ENCODE measurements at places on chromosomes 5 and 9. TPM values are rescaled to one million over a fixed set of nuclear protein-coding genes. Genes with fewer than 3 reads are reported as not detected.

- no peak for DNase-seq
Measured at GRCh38 chr9:125608489-125609224, 98.4 kb downstream of the MAPKAP1 start.

GRCh38 chr5:16617274-16617968 lies 624 bp upstream of the RETREG1 start:
- DNase-seq = no peak

DNA sequence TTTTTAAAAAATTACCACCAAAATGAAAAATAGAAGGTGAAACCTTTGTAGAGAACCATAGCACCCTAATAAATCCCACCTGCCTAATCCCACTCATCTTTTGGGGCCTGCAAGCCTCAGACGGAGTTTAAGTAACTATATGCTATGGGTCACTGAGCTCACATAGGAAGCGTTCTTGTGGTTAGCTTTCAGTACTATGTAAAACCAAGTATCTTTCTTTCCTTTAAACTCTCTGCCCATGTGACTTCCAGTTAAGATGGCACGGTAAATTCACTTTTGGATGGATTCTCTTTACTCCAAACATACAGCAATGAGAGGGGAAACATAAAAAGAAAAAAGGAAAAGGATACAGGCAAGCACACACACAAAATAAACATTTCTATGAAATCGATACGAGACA lies 50.9 kb downstream of the FANCC start:
- no peak for DNase-seq

The KCTD16 gene
- total RNA-seq = not detected

The RFESD gene
- 1.3 TPM for total RNA-seq

The TIMD4 gene
- 0.96 TPM for total RNA-seq

DNA sequence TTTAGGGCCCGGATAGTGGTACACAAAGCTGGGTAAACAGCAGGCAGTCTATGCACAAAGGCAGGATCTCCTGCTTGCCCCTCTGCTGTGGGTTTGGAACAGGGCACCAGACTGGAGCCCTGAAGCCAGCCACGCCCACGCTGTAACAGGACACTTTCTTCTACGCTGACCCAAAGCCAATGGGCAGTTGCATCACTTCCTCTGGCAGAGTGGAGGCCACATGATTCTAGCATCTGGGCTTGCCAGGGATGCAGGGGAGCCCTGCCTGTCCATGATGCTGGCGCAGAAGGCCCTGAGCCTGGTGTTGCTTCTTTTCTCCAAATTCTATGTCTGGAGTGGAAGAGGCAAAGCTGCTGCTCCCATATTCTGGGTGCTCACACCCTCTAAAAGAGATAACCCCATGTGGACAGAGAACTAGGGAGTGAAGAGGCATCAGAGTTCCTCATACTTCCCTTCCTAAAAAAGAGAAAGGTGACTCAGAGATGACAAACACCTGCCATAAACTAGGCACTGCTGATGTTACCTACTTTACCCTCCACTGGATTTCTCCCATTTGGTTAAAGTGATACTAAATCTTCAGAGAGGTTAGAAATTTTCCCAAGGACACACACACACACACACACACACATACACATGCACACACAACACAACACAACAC lies 260.3 kb upstream of the KLF4 start:
- DNase-seq = peak; percentile 79

GRCh38 chr5:154520861-154521453 lies 42.9 kb upstream of the HAND1 start:
- no peak for DNase-seq

DNA sequence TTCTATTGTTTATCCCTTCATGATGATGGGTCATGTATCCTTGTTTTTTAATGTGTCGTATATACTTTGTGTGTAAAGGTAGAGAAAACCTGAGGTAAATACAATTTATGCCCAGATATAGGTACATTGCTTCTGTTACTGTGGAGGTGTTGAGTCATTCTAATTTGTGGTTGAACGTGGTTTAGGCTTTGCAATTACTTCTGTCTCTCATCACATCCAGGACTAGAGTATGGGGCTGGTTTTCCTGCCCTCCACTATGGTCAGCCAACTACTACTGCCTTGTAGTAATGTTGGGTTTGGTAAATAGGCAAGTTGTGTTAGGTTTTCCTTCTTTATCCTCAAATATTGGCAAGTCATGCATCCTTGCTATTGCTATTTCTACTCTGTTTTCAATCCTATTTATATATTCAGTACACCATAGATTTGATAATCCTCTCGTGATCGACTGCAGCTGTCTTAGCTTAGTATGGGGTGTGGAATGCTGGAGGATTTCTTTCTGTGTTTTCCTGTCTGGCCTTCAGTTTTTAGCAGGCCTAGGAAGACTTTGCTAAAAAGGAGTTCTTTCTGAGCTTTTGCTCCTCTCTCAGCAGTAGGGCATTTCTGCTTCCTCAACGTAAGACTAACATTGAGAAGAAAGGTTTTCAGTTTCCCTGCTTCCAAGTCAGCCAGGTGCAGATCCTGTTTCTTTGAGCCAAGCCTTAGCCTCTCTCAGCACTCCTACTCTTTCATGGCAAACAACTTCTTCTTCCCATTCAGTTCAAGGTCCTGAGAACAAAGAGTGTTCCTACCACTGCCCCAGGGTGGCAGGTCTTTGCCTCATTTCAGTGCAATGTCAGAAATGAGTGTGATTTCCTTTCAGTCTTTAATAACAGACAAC lies 844.4 kb upstream of the CDH18 start:
- DNase-seq = no peak

The SEMA5A gene
- total RNA-seq = 6.3 TPM

GRCh38 chr5:167582283-167582682 lies 709.2 kb upstream of the WWC1 start:
- no peak for DNase-seq

DNA sequence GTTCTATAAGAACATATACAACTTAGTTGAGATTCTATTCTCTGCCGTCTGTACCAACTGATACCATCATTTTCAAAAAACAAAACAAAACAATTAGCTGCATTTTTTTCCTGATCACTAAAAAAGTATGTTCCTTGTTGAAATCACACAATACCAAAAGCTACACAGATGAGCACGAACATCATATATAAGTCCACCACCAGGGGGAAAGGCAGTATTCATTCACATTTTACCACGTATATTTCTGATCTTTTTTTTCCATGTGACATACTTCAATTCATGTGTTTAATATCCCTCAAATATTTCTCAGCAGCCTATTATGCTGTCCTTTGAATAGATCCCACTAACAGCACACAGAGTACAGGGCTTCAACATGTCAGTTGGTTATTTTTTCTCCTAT lies 40.6 kb downstream of the IRX2 start:
- DNase-seq = no peak

The ADAMTS12 gene
- 23.1 TPM for total RNA-seq

The PCDHA6 gene
- 1.5 TPM for total RNA-seq

DNA sequence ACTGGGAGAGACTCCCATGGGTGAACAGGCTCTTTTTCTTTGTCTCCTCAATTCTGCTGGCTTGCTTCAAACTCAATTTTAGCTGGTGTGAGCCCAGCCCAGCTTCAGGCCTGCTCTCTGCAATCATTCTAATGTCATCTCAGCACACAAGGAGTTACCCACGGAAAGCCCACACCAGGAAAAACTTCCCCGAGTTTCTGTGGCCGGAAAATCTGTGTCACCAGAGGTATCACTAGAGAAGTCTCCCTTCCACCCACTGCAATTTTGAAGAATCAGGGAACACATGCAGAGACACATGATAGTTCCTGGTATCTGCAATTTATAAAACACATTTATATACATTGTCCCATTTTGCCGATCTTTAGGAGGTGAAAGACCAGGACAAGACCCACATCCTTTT lies 13.5 kb upstream of the NDFIP1 start:
- no peak for DNase-seq

- DNase-seq = no peak
Measured at GRCh38 chr9:124794902-124795491, 18.1 kb downstream of the OLFML2A start.

The CD14 gene
- 148 TPM for total RNA-seq

DNA sequence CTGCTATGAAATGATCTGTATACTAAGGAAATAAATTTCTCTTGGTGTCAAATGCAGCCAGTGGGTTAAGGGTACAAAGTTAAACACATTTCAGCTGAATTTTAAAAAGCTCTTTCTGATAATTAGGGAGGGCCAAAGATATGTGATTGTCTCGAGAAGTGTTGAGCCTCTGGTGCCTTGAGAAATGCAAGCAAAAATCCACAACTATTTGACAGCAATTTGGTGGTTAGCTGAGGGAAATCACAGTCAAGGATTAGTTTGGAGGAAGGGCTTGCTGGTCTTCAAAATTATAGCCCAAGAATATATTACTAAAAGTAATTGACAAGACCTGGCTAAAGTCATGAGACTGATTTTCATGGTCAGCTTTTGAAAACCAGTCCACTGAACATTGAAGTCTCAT lies 255.7 kb upstream of the PPP1R2B start:
- no peak for DNase-seq

DNA sequence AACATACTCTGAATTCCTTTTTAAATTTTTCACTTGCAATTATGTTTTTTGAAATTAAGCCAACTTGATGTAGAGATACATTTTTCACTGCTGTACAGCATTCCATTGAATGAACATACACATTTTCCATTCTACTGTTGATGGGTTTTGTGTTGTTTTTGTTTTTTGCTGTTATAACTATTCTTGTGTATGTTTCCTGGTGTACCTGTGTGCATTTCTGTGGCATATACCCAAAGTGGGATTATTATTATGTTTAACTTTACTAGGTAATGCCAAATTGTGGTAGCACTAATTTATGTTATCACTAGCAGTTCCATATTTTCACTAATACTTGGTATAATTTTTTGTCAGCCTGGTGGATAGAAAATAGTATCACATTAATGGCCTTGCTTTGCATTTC lies 2.7 kb downstream of the RFESD start:
- DNase-seq = no peak

- DNase-seq = no peak
Measured at GRCh38 chr9:75000835-75001234, 27.3 kb downstream of the CARNMT1 start.

DNA sequence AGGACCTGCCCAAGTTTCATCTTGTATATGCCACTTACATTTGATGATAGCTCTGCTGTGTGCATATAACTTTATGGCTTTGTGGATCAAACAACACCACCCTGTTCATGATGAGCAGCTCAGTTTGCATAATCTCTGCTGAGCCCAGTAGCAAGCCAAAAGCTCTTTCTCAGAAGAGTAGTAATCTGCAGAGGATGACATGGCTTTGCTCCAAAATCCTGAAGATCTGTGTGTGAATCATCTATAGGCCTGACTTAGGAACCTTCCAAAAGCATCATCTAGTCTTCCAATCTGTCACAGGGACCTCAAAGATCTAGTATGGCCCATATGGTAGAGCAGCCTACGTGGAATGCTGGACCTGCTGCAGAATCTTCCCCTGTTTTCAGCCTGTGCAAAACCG lies 394.6 kb downstream of the PSAT1 start:
- no peak for DNase-seq

The ANXA2R gene
- 3.3 TPM for total RNA-seq

The GCNT4 gene
- total RNA-seq = 2.2 TPM

DNA sequence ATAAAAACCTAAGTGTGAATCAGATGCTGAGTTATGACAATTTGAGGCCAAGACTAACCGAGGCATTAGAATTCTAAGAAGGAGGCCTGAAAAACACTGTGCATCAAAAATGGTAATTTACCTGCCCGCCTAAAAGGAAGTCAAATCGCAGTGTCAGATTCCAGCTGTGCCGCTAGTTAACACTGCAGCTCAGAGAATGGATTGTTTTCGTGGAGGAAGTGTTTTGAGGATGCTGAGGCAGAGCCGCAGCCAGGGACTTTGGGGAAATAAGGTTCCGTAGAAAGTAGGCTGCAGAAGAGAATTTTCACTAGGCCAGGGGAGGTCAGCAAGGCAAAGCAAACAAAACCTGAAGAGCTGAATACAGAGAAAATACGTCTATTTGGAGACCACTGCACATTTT lies 226.4 kb upstream of the ISL1 start:
- no peak for DNase-seq

- no peak for DNase-seq
Measured at GRCh38 chr5:40121236-40121635, 558.5 kb upstream of the PTGER4 start.

DNA sequence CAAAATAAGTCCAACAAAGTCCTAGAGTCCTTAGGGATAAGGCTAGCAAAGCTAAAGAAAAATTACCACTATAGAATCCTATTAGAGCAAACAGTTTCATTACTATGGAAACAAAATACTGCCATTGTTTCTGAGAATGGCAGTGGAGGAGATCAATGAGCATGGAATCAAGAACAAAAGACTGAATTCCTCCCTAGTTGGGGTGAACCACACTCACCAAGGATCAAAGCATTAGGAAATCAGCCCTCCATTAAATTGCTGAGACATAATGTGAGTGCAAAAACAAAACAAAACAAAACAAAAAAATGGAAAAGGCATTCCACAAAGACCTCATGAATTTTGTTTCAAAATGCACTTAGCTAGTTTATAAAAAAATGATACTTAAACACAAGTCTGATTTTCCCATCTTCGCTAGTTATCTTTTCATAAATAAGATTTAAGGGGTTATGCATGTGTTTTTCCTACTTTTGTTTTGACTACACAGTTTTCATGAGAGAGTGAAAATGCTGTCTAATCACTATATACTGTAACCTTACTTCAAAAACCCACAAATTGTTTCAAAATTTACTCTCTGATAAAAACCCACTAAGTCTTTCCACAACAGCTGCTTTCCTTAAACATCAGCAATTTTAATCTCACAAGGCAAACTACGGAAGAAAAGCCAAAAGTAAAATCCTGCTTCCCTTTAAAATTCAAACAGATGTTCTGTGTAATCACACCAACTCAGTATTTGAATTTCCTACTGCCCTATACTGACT lies 9.7 kb downstream of the SERINC5 start:
- no peak for DNase-seq

DNA sequence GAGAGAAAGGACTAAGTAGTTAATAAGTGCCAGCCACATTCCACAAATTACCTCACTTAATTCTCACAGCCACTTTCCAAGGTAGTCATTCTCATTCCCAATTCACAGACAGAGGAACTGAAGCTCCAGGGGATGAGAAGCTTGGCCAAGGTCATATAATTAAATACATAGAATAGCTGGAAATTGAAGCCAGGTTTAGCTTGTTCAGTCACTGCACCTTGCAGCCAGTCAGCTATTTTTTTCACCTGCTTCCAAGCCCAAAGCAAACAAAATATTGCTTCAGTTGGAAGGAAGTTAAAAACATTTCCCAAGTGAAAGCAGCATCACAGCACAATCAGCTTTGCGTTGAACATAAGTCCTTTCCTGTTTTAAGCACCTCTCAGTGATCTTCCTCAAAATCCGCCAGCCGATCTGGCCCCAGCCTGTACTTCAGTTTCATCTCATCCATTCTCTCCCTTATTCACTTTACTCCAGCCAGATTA lies 4.8 kb downstream of the ALDH1A1 start:
- DNase-seq = no peak

The CAVIN4 gene
- 0.74 TPM for total RNA-seq
